CD4-positive, alpha-beta T cell treated with Interleukin-21 for 1 hour (primary cell): ENCODE measurements at places on chromosomes 2 and 18.

- DNase-seq = no peak
Observed at GRCh38 chr18:23690505-23691068, 1.3 kb downstream of the LAMA3 start.

GRCh38 chr2:160741815-160742214, 248.2 kb upstream of the RBMS1 start:
- no peak for DNase-seq

DNA sequence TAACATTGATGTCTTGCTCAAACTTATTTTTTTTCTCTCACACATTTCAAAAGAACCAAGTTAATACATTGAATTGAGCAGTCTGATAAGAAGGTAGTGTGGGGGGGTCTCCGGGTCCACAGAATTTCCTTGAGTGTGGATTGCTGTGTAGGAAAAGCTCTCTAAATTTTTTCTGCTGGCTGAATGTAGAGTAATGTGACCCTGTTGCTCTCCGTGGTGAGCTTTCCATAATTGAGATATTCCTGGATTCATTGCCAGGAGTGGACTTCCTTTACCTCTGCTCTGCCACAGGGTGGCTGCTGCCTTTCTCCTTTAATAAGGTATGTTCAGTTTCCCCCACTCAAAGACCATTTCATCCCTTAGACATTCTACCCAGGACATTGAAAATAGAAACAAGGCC, 50.9 kb downstream of the PKP4 start:
- DNase-seq = no peak

DNA sequence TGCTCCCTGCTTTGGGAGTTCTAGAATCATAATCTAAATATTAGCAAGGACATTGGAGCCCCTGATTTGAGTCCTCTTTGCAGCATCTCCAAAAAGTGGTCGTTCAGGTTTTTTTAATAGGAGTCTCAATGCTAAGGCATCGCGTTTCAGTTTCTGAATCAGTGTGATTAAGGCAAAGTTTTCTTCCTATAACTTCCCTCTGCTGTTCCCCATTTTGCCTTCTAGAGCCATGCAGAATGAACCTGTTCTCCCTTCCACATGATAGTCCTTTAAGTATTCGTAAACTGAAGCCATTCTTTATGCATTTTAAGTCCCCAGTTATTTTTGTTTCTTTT, 159.5 kb downstream of the PTGR3 start:
- no peak for DNase-seq

- DNase-seq = no peak
Observed at GRCh38 chr2:12970861-12971260, 254.1 kb downstream of the TRIB2 start.

GRCh38 chr2:111091811-111092211, 28.9 kb upstream of the BCL2L11 start:
- no peak for DNase-seq

GRCh38 chr2:104871649-104871971, 17.7 kb downstream of the POU3F3 start:
- no peak for DNase-seq

- DNase-seq = no peak
Observed at GRCh38 chr2:23557455-23557854, 172.5 kb downstream of the KLHL29 start.

DNA sequence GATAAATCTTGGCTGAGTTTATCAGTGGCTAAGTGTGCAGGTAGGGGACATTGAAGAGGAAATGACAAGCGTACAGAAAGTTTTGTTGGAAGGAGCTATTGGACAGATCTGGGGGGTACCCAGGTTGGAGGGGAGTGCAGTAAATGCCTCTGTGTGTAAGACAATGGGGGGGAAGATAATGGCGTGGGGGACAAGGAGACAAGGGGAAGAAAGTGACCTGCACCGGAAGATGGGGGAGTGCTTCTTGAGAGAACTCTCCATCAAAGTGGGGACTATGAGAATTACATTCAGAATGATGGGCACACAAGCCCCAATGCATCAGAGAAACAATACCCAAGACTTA, 190.0 kb downstream of the ALPK2 start:
- DNase-seq = no peak

GRCh38 chr2:231613331-231613662, 20.6 kb downstream of the TEX44 start:
- no peak for DNase-seq
